ENCODE measurements at places on chromosomes 1 and 21. TPM values are rescaled to one million over a fixed set of nuclear protein-coding genes. Genes with fewer than 3 reads are reported as not detected.

KRTAP7-1 gene
- total RNA-seq: not detected

AIRE gene
- 0.11 TPM for total RNA-seq

KRTAP12-2 gene
- total RNA-seq: not detected

ZSCAN20 gene
- total RNA-seq: 11.6 TPM

TRIM46 gene
- 0.85 TPM for total RNA-seq

HOOK1 gene
- total RNA-seq: 8.6 TPM

DNA sequence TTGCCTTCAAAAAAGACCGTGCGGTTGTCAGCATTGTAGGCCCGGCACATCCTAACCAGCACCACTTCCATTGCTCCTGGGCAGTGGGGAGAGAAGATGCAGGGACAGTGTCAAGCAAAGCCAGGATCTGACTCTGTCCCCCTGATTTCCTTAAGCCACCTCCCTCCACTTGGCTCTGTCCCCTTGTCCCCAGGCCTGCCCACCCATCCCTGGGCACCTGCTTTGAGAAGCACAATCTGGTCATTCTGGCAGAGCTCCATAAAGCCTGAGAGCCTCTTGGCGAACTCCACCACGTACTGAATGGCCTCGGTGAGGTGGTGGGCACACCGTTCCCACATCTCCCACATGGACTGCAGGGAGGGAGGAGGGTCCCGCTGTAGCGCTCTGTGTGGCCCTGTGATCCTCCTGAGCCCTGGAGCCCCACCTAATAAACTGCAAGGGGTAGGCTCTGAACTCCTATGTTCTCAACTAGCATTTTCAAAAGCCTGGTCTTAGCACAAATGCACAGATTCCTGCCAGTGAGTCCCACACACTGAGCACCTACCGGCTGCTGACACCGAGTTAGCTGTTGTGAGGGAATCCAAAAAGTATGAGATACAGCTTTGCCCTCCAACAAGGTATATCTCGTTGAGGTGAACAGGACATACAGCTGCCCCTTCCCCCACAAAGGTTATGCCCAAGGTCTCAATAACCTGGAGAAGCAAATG, 8.2 kb upstream of the LINGO4 start:
- no peak for DNase-seq

DNA sequence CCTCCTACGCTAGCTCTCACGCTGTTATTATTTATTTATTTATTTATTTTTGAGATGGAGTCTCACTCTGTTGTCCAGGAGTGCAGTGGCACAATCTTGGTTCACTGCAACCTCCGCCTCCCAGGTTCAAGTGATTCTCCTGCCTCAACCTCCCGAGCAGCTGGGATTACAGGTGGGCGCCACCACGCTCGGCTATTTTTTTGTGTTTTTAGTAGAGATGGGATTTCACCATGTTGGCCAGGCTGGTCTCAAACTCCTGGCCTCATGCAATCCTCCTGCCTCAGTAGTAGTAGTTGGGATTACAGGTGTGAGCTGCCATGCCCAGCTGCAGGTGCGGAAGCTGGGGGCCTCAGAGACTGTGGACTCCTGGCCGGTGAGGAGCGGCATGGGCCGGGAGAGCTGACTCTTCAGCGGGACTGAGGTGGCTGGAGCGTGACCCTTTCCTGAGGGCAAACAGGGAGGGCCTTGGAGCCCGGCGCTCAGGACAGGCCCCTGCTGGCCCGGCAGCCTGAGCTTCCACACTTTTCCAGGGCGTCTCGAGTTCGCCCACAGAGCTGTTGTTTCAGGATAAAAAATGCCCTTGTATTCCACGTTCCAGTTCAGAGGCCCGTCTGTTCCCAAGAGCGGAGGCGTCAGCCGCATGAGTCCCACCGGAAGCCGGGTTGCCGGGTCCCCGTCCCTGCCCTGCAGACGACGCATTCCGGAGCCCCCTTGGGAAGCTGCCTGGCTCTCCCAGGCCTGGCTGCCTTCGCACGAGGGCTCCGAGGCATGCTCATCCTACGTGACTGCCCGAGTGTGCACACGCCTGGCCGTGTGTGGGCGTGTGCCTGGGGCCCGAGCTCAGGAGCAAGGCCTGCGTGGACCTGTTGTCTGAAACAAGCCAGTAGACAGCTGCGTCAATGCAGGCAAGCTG, 126.2 kb downstream of the SIK1 start:
- DNase-seq: no peak

GRCh38 chr1:230286890-230287269, 139.3 kb downstream of the PGBD5 start:
- no peak for DNase-seq

DNA sequence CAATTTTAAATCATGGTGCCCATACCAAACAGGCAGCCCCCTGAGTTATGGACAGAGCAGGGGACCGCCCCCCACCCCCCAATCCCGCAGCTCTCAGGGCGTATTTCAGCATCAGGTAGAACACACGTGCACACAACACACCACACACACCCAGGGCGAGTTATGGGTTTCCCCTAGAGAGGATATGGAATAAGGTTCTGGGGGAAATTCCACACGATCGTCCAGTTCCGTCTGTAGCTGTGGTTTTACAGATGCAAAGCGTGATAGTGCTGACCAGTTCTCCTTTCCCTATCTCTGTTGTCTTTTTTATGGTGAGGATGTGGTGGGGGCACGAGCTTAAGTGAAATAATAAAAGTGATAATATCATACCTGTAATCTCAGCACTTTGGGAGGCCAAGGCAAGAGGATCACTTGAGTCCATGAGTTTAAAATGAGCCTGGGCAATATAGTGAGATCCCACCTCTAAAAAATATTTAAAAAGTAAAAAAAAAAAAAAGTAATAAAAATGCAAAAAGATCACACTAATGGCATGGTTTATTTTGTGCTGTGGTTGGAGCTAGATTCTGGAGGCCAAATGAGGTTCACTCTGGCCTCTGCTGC, 25.1 kb downstream of the C2CD2 start:
- no peak for DNase-seq

DNA sequence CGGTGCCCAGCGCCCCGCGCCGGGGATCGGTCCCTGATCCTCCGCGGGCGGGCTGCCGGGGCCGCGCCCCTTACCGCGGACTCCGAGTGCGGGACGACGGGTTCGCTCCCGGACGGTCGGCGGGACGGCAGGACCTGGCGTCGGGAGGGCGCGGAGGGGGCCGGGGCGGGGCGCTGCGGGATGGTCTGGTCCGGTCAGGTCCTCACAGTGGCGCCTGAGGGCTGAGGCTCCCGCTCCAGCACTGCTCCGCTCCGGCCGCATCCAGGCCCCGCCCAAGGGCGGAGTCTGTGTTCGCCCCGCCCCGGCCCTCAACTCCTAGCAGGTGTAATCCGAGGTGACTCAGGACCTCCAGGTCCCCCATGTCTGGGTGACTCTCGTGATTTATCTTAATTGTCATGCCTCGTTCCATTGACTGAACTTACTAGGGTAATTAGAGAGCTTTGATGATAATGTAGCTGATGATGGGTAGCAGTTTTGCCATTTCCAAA, at the start of gene RAB3B:
Gene RAB3B (minus strand): TSS at position 223 of the 488 bp plus-strand sequence. CDS start 13,583 bp downstream, outside the sequence.
- peak; percentile 6 for DNase-seq

GRCh38 chr1:234585330-234586055, 24.5 kb downstream of the IRF2BP2 start:
- DNase-seq: no peak

DNA sequence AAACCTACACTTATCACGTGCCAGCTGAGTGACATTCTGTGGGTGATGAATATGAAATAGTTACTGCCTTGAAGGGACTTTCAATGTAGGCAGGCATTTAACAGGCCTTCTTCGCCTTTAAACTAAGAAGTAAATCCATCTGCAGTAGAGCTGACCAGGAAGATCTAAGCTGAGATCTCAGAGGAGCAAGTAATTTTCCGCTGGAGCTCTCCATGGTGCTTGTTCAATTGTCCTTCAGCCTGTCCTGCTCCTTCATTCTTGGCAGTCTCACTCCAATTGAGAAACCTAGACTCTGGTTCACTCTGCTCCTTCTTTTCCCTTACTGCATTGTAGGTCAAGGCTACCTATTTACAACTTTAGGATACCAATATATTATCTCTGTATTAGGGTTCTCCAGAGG, 183.5 kb downstream of the HMCN1 start:
- DNase-seq: no peak

DNA sequence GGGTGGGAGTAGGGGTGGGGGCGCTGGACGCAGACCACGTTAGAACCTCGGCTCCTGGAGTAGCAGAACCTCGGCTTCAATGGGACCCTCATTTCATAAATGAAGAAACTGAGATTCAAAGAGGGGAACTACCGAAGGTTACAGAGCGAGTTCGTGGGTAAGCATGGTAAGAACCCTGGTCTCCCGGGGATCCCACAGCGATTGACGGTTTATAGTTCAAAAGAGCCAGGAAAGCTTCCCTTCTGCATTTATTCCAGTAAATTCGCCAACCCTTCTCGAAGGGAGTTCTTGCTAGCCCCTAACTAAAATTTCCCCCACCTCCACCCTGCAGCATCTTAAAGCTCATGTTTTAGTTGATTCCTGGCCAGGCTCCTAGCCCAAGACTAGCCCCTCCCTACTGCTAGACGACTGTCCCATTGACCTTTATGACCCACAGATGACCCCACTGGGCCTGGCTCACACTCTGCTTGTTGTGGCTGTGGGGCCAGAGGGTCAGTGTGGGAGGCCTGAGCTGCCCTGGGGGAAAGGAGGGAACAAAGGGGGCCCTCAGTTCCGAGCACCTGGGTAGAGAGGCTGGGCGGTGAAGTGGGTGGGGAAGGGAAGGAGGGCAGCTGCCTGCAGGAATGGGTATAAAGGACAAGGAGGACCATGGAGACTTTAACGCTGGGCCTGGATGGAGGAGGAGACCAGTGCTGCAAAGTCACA, 558 bp upstream of the KIF21B start:
- DNase-seq: no peak

DNA sequence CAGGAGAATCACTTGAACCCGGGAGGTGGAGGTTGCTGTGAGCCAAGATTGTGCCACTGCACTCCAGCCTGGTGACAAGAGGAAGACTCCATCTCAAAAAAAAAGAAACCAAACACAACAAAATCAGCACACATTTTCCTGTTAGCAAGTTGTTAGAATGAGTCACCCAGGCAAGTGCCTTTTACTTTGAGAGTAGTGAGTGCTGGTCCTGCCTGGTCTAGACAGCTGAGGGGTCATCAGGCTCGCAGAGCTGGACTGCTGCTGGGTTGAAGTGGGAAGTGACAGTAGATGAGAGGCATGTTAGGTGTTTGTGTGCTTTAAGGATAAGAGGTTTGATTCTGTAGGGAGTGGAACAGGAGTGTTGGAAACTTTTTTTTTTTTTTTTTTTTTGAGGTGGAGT, 31.9 kb downstream of the GNPAT start:
- DNase-seq: no peak

Data from urinary bladder (tissue), 4 donors.